Activated CD4-positive, alpha-beta T cell treated with anti-CD3 and anti-CD28 coated beads, Interleukin-2, amount 10 ng/mL, durations not matched to agents 24 days and 14 days (primary cell): ENCODE measurements at places on chromosomes 7 and 10.
A peak's percentile ranks its signal among the peaks of the same experiment; 100 is the strongest.

GRCh38 chr7:112176693-112177415 is 29.3 kb downstream of the DOCK4 start:
- no peak for DNase-seq

- DNase-seq: no peak
Measured at GRCh38 chr7:46744957-46745706, 824.1 kb upstream of the IGFBP3 start.

GRCh38 chr7:716222-716621 is 10.3 kb upstream of the DNAAF5 start:
- DNase-seq: no peak

GRCh38 chr7:141659501-141659900 is 42.5 kb downstream of the DENND11 start:
- peak; percentile 47 for DNase-seq

DNA sequence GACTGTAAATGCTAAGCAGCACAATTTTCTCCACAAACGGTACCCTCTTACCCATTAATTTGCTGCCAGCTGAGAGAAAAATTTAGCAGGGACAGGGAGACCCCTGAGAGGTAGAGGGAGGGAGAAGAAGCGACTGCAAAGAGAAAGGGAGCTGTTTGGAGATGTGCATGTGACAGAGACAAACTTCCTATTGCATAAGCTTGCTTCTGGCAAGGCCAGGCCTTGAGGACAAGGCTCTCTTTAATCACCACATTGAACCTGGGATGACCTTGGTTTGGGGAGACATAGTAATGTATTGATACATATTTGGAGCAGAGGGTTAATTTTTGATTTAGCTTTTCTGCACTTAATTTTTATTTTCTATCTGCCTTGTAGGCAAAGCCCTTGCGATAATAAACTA is 31.1 kb upstream of the HIBADH start:
- DNase-seq: no peak

GRCh38 chr10:16995867-16996529 is 133.6 kb downstream of the CUBN start:
- no peak for DNase-seq
